Activated CD4-positive, alpha-beta T cell treated with anti-CD3 and anti-CD28 coated beads for 36 hours (primary cell): ENCODE measurements at places on chromosomes 2 and 18. TPM values are rescaled to one million over a fixed set of nuclear protein-coding genes. Genes with fewer than 3 reads are reported as not detected.

The CCBE1 gene
- not detected for total RNA-seq

The PLCD4 gene
- 0.83 TPM for total RNA-seq

The ASB18 gene
- total RNA-seq = not detected

The ALK gene
- total RNA-seq = not detected

The NPC1 gene
- total RNA-seq = 29.2 TPM

The CXCR1 gene
- total RNA-seq = not detected

The EIF2AK2 gene
- total RNA-seq = 66.4 TPM

GRCh38 chr2:240186191-240186725 is 45.8 kb upstream of the OTOS start:
- H3K36me3 ChIP-seq = peaks cover 2% of the 10 kb centered on the region
- H3K4me1 ChIP-seq = no peaks in the 10 kb centered on the region
- no peak overlapping the region for H3K27ac ChIP-seq
- H3K4me3 ChIP-seq = no peak overlapping the region
- DNase-seq = no peak

DNA sequence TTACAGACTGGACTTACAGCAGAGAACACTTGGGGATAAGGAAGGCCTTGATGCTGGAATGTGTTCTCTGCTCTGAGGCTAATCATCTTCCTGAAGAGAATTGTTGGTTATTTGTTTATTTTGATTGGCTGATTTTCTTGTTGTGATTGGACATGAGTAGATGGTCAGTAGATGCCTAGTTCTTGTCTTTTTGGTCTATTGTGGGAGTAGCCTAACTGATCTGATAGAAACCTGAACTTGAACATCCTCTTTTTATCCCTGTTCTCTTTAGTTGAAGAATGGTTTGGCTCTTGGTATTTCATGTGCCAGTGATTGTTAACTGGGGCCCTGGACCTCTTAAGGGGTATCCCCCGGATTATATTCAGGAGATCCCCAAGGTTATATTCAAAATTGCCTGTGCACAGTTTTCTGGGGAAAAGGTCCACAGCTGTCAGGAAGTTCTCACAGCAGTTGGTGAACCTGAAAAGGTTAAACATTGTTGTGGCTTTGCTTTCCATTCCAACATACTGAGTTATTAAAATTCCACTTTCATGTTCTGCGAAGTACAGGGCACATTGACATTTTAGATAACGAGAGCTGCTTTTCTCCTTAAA is 13.6 kb downstream of the TWSG1 start:
- H3K36me3 ChIP-seq = peaks cover 7% of the 10 kb centered on the region
- H3K4me1 ChIP-seq = peaks cover 9% of the 10 kb centered on the region
- no peaks in the 10 kb centered on the region for H3K27me3 ChIP-seq
- no peak for DNase-seq
- no peak overlapping the region for H3K27ac ChIP-seq
- H3K4me3 ChIP-seq = no peak overlapping the region

- H3K27me3 ChIP-seq = no peaks in the 10 kb centered on the region
- peaks cover 4% of the 10 kb centered on the region for H3K36me3 ChIP-seq
- no peak overlapping the region for H3K27ac ChIP-seq
- no peak for DNase-seq
Observed at GRCh38 chr2:102789349-102790090, 27.7 kb downstream of the TMEM182 start.

GRCh38 chr18:55862693-55863390 is 274.9 kb upstream of the TCF4 start:
- H3K4me3 ChIP-seq = no peak overlapping the region
- no peak for DNase-seq
- H3K27me3 ChIP-seq = peaks cover 3% of the 10 kb centered on the region
- no peak overlapping the region for H3K27ac ChIP-seq
- H3K36me3 ChIP-seq = no peaks in the 10 kb centered on the region

- peaks cover 13% of the 10 kb centered on the region for H3K27me3 ChIP-seq
- H3K36me3 ChIP-seq = no peaks in the 10 kb centered on the region
- no peak for DNase-seq
- H3K4me1 ChIP-seq = no peaks in the 10 kb centered on the region
- no peak overlapping the region for H3K4me3 ChIP-seq
Observed at GRCh38 chr2:13056259-13056843, 339.6 kb downstream of the TRIB2 start.

DNA sequence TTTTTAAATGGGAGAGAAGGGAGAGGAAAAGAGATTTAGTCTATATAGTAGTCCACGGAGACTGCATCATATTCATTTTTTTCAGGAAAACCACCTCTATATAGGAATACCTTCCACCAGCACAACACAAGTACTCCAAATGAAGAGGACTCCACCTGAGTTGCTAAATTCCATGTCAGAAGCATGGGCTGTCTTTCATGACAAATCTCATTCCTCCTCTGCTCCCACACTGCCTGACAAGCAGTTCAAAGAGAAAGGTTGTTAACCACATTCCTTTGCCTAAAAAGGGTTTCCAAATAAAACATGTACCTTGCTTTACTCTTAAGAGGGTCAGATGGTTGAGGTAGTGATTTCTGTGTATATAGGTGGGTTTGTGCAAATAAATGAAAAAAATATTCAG is 122.0 kb downstream of the TMEFF2 start:
- no peaks in the 10 kb centered on the region for H3K27me3 ChIP-seq
- H3K4me1 ChIP-seq = peaks cover 15% of the 10 kb centered on the region
- H3K27ac ChIP-seq = no peak overlapping the region
- no peak overlapping the region for H3K4me3 ChIP-seq
- H3K36me3 ChIP-seq = no peaks in the 10 kb centered on the region
- DNase-seq = no peak

DNA sequence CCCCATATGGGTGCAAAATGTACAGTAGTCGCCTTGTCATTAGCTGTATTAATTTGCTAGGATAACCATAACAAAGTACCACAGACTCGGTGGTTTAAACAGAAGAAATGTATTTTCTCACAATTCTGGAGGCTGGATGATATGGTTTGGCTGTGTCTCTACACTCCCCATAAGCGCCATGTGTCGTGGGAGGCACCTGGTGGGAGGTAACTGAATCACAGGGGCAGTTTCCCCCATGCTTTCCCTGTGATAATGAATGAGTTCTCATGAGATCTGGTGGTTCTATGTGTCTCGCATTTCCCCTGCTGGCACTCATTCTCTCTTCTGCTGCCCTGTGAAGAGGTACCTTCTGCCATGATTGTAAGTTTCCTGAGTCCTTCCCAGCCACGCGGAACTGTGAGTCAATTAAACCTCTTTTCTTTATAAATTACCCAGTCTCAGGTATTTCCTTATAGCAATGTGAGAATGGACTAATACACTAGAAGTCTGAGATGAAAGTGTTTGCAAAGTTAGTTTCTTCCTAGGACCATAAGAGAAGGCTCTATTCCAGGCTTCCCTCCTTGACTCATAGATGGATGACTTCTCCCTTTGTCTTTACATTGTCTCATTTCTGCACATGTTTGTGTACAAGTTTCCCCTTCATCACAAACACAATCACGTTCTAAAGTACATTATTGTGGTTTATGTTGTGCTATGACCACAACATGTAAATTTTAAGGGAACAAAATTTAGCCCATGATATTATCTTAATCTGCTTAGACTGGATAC is 1442.6 kb downstream of the SUCLG1 start:
- no peaks in the 10 kb centered on the region for H3K4me1 ChIP-seq
- H3K27me3 ChIP-seq = no peaks in the 10 kb centered on the region
- H3K4me3 ChIP-seq = no peak overlapping the region
- DNase-seq = no peak
- no peak overlapping the region for H3K27ac ChIP-seq
- H3K36me3 ChIP-seq = no peaks in the 10 kb centered on the region

GRCh38 chr2:35510636-35511035 is 844.9 kb upstream of the CRIM1 start:
- H3K27me3 ChIP-seq = no peaks in the 10 kb centered on the region
- no peak overlapping the region for H3K27ac ChIP-seq

DNA sequence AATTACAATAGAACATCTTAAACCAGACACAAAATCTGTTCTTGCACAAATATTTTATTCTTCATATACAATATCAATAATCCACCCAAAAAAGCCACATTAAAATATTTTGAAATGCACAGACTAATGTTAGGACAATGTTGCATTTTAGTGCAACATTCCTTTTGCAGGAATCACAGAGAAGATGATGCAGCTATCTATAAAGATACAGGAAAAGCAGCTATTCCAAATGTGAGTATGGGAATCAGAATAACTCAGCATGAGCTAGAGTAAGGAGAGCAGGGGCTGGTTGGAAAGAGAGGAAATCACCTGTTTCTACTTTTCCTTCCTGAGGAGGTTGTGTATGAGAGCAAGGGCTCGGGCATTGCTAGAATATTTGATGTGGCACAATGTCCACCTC is 4.8 kb downstream of the C2orf66 start:
- no peak for DNase-seq
- no peak overlapping the region for H3K27ac ChIP-seq
- no peak overlapping the region for H3K4me3 ChIP-seq
- peaks cover 9% of the 10 kb centered on the region for H3K27me3 ChIP-seq
- H3K36me3 ChIP-seq = peaks cover 1% of the 10 kb centered on the region

GRCh38 chr2:148259674-148260073 is 238.8 kb downstream of the MBD5 start:
- DNase-seq = peak; percentile 27
- H3K4me3 ChIP-seq = no peak overlapping the region
- no peaks in the 10 kb centered on the region for H3K27me3 ChIP-seq
- no peaks in the 10 kb centered on the region for H3K4me1 ChIP-seq
- H3K27ac ChIP-seq = no peak overlapping the region

DNA sequence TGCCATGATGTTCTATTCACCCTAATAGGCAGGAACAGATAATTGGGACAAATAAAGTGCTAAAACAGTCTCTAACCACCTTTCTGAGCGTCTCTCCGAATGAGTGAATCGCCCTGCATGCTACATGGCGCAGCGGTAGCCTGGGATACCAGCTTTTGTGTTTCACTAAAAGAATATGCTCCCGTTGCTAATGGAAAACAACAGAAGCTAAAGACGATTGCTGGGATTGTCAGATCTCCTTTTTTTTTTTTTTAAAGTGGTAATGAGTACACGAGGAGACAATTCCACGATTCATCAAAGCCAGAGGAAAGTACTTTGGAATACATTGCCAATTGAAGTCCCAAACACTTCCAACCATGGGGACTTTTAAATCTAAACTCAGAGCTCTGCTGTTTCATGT is 1815.3 kb upstream of the CELF4 start:
- no peak overlapping the region for H3K4me3 ChIP-seq
- H3K36me3 ChIP-seq = no peaks in the 10 kb centered on the region
- DNase-seq = no peak
- H3K27ac ChIP-seq = no peak overlapping the region

- no peak for DNase-seq
- H3K27me3 ChIP-seq = peaks cover 19% of the 10 kb centered on the region
- H3K4me1 ChIP-seq = peaks cover 12% of the 10 kb centered on the region
- H3K27ac ChIP-seq = no peak overlapping the region
- no peaks in the 10 kb centered on the region for H3K36me3 ChIP-seq
- no peak overlapping the region for H3K4me3 ChIP-seq
Observed at GRCh38 chr2:205768815-205769494, 86.7 kb downstream of the NRP2 start.

DNA sequence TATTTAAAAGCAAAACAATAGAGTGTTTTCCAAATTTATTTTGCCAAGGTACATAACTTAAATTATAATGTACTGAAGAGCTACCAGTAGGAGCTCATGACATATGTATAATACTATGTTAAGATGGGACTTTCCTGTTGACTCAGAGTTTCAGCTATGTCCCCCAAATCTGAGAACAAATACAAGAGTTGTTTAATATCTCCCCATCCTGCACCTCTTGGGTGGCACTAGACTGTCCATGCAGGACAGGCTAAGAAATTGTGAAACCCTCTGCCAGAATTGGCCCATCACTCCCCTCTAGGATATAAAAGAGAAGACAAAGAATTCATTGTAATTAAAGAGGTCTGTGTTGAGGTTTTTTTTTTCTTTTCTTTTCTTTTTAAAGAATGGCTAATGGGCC is 21.7 kb upstream of the CTAGE1 start:
- H3K27me3 ChIP-seq = no peaks in the 10 kb centered on the region
- H3K27ac ChIP-seq = no peak overlapping the region
- no peaks in the 10 kb centered on the region for H3K4me1 ChIP-seq
- no peaks in the 10 kb centered on the region for H3K36me3 ChIP-seq

GRCh38 chr2:195622966-195623365 is 34.1 kb upstream of the SLC39A10 start:
- H3K4me1 ChIP-seq = no peaks in the 10 kb centered on the region
- no peak overlapping the region for H3K27ac ChIP-seq
- no peak for DNase-seq
- H3K36me3 ChIP-seq = no peaks in the 10 kb centered on the region

GRCh38 chr2:217016796-217017419 is 157.0 kb upstream of the TNP1 start:
- H3K4me1 ChIP-seq = peaks cover 4% of the 10 kb centered on the region
- no peak overlapping the region for H3K4me3 ChIP-seq
- no peak overlapping the region for H3K27ac ChIP-seq
- no peak for DNase-seq
- H3K27me3 ChIP-seq = peaks cover 26% of the 10 kb centered on the region
- H3K36me3 ChIP-seq = no peaks in the 10 kb centered on the region

DNA sequence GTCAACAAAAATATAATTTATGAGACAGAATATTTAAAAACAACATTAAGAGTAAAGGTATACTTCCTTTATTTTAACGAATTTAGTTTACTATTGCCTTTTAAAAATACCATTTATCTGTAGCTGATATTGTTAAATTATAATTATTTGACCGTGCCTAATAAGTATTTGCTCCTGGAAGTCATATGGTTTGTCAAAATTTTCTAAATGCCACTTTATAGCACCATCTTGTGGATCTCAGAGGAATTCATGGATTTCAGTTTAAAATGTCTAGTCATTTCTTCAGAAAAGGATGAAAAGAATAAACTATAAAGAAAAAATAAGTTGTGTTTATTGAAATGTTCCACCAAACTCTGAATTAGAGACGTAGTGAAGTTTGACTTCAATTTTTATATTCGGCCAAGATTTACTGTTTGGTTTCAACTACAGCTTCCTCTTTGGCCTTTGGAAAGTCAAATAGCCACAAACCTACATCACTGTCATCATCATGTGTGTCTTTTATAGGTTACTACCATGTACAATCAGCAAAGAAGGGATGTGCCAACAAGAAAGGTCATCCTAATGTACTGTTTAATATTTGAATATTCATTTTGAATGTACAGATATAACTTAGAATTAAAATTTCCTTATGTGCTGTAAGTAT is 10.3 kb upstream of the FTCDNL1 start:
- no peak for DNase-seq
- H3K4me3 ChIP-seq = no peak overlapping the region
- H3K4me1 ChIP-seq = no peaks in the 10 kb centered on the region
- H3K27ac ChIP-seq = no peak overlapping the region
- H3K36me3 ChIP-seq = no peaks in the 10 kb centered on the region
- H3K27me3 ChIP-seq = peaks cover 21% of the 10 kb centered on the region

- DNase-seq = no peak
- no peaks in the 10 kb centered on the region for H3K36me3 ChIP-seq
- no peaks in the 10 kb centered on the region for H3K27me3 ChIP-seq
- H3K4me1 ChIP-seq = no peaks in the 10 kb centered on the region
- H3K27ac ChIP-seq = no peak overlapping the region
Observed at GRCh38 chr2:138086576-138086975, 122.3 kb downstream of the HNMT start.

- DNase-seq = no peak
- H3K36me3 ChIP-seq = no peaks in the 10 kb centered on the region
- H3K4me3 ChIP-seq = no peak overlapping the region
- H3K27ac ChIP-seq = no peak overlapping the region
- peaks cover 9% of the 10 kb centered on the region for H3K27me3 ChIP-seq
Observed at GRCh38 chr18:59093668-59094067, 46.0 kb upstream of the SEC11C start.
